ENCODE measurements at places on chromosomes 3 and 15.

DNA sequence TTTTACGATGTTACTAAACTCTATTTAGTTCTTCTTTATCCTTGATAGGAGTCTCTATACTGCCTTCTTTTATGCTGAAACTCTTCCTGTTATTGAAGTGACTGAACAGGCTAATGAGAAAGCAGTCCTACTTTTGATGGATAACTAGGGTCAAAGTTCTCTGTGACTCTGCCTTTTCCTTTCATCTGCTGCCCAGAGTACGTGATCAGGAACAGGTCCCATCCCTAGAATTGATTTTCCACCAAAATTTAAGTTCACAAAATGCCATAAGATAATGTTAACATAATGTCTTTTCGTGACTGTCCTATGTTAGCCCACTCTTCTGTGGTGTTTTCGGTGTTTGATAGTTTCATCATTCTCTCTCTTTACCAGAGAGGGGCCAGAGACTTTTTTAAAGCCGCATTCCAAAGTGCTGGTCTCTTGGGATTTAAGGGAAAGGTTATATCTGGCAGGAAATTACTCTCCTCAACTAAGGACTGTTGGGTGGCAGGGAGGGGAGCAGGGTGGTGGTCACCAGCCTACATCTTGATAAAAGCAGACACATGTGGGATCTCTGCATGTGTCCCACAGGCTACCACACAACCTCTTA lies 50.3 kb upstream of the PLXND1 start:
- DNase-seq, result no peak

GRCh38 chr15:49644364-49644794 lies 23.5 kb downstream of the DTWD1 start:
- no peak for DNase-seq

DNA sequence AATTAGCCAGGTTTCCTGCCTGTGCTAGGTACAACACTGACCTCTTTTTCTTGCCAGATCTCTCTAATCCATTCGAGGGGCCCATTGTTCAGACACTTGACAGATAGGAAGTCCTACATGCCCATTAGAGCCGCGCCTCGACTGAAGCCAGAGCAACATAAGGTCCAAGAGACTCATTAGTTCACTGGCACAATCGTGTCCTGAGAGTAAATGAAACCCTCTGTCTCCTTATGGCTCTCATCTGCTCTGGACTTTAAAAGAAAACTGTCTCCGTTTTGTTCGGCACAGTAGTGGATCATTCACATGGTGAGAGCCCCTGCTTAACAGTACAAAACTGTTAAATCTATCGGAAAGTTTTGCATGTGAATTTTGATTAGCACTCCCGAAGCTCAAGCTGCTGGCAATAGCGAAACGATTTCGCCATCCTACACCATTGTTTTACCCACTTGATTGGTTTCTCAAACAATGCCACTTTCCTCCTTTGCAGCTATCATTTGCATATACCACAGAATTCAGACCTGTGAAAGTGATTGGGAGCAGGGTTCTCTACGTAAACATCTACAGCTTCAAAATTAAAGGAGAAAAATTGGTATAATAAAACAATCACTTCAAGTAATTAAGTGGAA lies 19.0 kb upstream of the C15orf61 start:
- DNase-seq, result no peak

- peak; percentile 84 for DNase-seq
These were observed 72.1 kb downstream of the RFTN1 start for GRCh38 chr3:16441371-16441875.

- no peak for DNase-seq
These were observed 22.2 kb downstream of the BTD start for GRCh38 chr3:15623535-15624440.

- DNase-seq, result peak; percentile 14
These were observed 31.1 kb downstream of the FAM174B start for GRCh38 chr15:92624401-92624991.

DNA sequence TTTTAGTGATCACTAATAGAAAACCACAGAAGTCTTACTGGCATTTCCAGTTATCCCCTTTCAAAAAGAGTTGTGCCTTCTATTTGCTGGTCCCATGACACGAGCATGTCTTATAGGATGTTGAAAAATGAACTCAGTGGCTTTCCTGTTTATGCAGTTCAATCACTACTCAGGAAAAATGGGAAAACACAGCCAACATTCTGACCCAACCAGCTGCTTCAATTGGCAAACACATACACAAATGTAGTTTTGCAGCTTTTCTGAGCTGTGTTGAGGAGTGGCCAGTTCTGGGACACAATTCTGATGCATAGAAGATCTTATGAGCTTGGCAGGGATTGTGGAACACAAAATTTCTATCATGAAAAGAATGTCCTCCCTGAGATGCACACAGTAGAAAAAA lies 40.3 kb downstream of the FSTL1 start:
- no peak for DNase-seq
